ENCODE measurements at places on chromosomes 5 and 9.

GRCh38 chr9:78544230-78544629 is 247.3 kb downstream of the PSAT1 start:
- DNase-seq: no peak

GRCh38 chr9:95143591-95144561 is 173.6 kb downstream of the FANCC start:
- no peak for DNase-seq

GRCh38 chr9:125646217-125646616 is 60.8 kb downstream of the MAPKAP1 start:
- DNase-seq: no peak

- DNase-seq: no peak
These were observed 7.0 kb upstream of the UGT3A2 start for GRCh38 chr5:36073595-36074216.

DNA sequence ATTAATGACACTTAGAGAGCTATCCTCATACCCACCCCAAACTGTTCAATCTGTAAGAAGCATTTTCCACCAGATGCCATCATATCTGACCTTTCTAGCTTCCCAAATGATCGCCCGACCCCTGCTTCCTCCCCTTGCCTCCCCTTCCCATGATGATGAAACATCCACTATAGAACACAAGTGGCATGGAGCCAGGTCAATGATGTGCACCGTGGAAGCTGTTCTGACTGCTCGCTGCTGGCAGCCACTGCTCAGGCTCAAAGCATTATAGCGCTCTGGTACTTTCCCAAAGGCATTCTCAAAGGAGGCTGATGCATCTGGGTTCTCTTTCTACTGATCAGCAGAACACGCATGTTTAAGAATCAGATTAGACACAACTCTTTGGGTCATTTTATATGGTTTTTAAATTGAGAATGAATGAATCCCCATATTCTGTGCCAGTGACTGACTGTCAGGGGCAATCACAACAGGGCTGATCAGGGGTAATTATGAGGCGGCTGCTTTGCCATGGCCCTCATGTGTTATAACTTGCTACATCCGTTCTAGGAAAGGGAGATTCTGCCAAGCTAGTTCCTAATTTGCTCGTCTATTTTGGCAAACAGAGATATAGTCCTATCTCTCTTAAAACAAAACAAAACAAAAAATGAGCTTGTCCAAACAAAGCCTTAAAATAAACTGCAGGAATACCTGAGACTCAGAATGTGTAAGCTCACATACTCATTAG is 343.7 kb downstream of the ENC1 start:
- no peak for DNase-seq

DNA sequence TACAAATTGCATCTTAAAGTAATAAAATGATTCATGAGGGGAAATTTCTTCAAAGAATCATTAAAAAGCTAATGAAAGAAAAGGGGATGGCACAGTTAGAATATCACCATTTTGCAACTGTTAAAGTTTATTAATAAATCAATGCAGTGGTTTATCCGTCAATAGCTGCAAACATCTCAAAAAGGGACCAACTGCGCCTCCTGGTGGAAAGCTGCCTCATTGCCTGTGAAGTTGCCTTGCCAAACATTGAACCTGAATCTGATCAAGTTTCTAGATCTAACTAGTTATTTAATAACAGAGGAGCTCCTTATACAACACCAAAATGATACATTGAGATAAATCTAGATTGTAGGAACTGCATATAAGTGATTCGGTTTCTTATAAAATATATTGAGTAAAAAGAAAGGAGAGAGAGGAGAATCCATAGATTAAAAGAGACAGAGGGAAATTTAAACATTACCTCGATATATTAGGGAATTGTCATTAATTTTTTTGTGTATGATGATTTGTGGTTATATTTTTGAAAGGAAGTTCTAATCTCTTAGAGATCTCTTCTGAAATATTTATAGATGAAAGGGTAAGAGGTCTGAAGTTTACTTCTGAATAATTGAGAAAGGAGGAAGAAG is 6.9 kb upstream of the NDUFB6 start:
- peak; percentile 66 for DNase-seq

- no peak for DNase-seq
These were observed 2.4 kb downstream of the WNK2 start for GRCh38 chr9:93186215-93186945.

- DNase-seq: no peak
These were observed 219.4 kb downstream of the ATPSCKMT start for GRCh38 chr5:10030219-10030831.

- DNase-seq: no peak
These were observed 16.7 kb downstream of the ITGA1 start for GRCh38 chr5:52804387-52804791.

GRCh38 chr9:94927762-94928670 is 201.5 kb downstream of the AOPEP start:
- no peak for DNase-seq

- no peak for DNase-seq
These were observed 59.8 kb downstream of the KIAA1958 start for GRCh38 chr9:112546149-112547012.

DNA sequence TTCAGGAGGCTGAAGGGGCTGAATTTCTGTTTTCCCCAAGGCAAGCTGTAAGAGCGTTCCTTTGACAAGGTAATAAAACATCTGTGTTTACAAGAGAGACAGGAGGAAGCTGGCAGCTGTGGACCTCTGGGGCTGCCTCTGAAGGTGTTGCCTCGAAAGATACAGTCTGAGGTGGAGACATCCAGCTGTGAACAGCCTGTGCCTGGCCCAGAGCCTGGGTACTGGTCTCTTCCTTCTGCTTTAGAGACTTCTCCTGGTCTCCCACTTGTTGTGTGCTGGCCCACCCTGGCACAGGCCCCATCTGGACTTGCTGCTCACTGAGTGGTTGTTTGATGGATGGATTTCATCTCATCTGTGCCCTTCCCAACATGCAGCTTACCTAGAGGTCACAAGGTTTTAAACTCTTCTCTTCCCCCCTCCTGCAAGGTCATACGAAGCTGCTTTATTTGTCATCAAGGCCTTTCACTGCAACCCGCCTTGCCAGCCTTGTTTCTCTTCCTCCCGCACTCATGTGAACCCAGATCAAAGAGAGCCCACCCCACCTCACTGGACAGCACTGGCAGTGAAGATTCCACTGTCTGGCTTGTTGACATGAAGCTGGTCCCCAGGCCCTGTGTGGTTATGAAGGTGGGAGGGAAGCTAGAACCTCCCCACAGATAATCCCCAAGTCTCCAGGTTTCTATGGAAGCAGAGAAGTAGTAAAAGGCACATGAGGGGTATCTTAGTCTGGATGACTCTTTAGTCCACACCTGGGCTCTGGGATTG is 35.0 kb upstream of the ALDH1B1 start:
- no peak for DNase-seq

DNA sequence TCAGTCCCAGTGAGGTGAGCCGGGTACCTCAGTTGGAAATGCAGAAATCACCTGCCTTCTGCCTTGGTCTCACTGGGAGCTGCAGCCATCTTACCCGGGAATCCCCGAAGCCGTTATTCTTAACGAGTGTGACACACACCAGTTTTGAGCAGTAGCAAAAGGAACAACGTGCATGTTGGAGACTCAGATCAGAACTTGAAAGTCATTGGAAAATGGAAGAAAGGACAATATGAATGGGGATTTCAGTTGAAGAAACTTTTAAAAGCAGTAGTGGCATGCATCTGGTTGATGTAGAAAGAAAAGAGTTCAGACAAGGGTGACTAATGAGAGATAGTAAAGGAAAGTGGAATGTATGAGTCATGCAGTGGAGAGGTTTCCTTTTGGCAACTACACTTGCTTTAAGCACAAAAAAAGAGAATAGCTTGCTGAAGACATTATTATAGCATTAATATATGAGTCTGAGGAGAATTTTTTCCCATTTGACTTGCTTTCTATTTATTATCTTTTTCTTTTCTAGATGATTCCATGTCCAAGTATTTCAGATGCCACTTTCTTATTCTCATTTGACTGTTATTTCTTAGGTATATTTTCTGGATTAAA is 44.4 kb upstream of the ANKDD1B start:
- DNase-seq: no peak

DNA sequence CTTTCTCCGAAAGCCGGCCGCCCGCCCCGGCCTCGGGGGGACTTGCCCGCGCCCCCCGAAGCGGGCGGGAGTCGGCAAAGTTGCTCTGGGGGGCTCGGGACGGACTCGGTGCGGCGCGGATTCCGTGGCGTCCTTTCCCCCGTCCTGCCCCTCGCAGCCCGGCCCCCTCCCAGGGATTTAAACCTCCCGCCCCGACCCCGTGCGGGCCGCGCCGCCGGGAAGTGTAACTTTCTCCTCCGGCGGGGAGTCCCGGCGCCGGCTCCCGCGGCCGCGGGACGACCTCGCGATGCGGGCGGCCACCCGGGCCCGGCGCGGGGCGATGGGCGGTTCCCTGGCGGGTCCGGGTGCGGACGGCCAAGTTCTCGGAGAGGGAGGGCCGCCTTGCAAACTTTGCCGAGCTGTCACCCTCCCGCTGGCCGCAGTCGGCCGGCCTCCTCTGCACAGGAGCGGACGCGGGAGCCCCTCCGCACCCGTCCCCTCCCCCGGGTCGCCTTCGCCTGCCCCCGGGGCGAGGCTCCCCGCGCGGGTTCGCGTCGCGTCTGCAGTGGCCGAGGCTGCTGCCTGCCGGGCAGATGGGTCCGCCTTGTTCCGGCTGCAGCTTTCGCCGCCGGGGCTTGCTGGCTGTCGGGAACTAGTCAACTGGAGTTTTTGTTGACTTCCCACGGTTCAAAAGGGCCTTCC is 732 bp downstream of the PBX3 start:
- DNase-seq: no peak

GRCh38 chr5:32942225-32942989 is 231.3 kb downstream of the NPR3 start:
- no peak for DNase-seq

GRCh38 chr5:149325894-149326293 is 19.4 kb upstream of the GRPEL2 start:
- no peak for DNase-seq

DNA sequence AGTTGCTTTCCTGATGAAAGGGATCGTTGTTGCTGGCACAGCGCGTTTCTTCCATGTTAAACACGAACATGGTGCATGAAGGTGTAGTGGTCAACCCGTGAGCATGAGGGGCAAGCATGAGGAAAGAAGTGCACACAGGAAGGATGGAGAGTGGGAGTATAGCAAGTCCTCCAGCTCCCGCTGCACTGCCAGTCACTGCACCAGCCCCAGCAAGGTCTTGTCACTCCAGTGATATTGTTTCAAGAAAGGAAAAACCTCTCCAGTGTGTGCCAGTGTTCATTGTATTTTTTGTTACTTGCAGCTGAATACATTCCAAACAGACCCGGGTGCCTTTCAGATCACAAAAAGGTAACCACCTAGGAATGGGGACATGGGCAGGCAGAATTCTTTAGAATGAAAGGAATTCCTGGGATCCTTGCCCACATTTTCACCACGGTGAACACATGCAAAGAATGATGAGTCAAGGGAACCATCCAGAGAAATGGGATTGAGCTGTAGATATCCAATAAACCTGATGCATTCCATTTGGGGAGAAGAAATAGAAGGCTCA is 186.3 kb downstream of the AOPEP start:
- no peak for DNase-seq

- no peak for DNase-seq
These were observed 75.6 kb downstream of the USP20 start for GRCh38 chr9:129910628-129911567.

DNA sequence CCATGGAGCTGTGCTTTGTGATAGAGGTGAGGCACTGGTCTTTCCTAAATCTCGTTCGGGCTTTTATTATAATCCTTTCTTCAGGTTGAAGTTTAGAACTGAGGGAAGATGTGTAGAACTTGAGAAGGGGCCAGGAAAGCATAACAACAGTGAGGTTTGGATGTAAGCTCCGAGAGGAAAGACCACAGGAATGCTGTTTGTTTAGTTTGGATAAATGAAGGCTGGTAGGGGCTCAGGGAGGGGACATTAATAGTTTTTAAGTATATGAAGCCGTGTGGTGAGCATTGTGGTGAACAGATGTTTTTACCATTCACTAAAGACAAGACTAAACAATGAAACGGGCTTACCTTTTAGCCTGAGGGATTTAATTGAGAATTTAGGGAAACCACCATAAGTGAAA is 130.8 kb downstream of the ARHGAP26 start:
- DNase-seq: no peak

GRCh38 chr5:158911693-158912363 is 187.9 kb downstream of the EBF1 start:
- DNase-seq: no peak

GRCh38 chr5:178490935-178491652 is 99.1 kb downstream of the COL23A1 start:
- no peak for DNase-seq

DNA sequence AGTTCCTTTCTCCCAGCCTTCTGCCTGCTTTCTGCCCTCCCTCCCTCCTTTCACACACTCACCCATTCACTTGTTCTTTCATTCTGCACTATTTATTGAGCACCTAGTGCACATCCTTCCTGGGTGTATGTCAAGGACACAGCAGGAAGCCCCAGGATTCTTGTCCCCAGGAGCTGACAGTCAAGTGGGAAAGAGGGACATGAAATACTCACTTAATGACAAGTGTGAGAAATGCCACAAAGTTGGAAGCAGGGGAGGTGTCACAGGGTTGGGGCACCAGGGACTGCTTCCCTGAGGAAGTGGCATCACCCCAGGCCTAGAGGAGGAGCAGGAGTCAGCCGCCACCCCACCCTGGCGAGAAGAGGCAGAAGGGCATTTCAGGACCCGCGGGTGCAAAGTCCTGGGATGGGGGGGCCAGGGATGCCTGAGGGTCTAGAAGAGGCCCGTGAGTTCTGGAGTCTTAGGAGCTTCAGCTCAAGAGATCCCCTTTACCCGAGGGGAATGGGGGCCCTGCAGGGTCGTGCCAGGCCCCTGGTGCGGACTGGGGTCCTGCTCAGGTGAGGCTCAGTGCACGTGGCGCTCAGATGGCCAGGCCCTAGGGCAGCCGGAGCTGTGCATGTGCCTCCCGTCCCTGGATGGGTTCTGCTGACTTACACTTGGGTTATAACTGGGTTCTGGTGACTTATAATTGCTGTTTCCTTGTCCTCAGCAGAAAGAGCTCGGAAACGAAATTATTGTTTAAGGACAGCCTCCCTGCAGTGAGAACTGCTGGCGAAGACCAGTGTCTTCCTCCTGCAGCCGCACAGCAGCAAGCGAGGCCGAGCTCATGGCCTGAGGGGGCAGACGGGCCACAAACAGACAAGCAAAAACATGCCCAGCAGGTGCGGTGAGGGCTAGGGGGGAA is 16.9 kb upstream of the LAMC3 start:
- no peak for DNase-seq

Measured in stimulated activated CD8-positive, alpha-beta memory T cell treated with anti-CD3 and anti-CD28 coated beads, Interleukin-2, amount 100 ng/mL, for 1 hour (primary cell).